ENCODE measurements at places on chromosomes 6 and 20.

- DNase-seq, result no peak
Observed at GRCh38 chr20:21554985-21555384, 41.1 kb upstream of the NKX2-2 start.

DNA sequence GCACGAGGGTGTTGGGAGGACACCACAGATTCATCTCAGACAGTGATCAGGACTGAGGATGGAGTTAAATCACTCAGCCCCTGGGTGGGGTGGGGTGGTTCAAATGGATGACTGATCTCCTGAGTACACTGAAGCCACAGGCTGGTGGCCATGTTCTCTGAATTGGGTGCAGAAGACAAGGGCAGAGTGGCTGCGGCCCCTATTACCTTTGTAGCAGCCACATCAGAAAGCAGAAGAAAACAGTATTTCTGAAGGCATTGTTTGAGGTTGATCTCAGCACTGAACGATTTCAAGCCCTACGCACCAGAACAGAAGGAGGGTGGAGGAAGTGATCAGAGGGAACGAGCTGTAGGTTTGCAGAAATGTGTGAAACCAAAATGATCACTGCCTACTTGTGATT lies 71.6 kb downstream of the SH3BGRL2 start:
- DNase-seq, result no peak

DNA sequence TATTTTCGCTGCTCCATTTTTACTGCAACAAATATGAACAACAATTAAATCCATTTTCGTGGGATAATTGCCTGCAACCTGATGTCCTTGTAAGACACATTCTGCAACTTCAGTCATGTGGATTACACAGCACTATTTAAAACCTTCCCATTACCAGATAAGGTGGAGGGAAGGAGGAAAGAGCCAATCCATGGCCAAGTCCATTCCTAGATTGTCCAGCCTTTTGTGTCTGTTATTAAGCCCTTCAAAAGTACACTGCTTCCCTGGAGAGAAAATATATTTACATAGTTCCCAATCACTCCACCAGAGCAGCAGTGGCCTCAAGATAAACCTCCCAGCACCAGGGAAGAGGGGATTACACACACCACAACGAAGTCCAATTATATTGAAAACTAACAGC lies 347.9 kb downstream of the CDH26 start:
- DNase-seq, result no peak

DNA sequence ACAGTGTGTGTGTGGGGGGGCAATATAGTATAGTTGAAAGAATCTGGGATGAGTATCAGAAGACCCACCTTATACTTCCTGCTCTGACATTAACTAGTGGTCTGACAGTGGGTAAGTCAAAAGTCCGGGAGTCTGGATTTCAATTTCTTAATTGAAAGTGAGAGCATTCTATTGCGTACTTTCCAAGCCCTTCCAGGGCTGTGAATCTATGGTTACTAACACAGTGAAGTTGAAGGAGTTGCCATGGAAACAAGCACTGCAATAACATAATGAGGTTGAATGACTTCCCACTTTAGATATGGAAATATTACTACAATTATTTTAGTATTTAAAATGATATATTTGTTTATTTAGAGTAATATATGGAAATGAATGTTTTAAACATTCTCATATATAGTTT lies 80.2 kb downstream of the MLIP start:
- DNase-seq, result no peak

- DNase-seq, result no peak
Observed at GRCh38 chr6:168200571-168201134, 118.9 kb downstream of the DACT2 start.

DNA sequence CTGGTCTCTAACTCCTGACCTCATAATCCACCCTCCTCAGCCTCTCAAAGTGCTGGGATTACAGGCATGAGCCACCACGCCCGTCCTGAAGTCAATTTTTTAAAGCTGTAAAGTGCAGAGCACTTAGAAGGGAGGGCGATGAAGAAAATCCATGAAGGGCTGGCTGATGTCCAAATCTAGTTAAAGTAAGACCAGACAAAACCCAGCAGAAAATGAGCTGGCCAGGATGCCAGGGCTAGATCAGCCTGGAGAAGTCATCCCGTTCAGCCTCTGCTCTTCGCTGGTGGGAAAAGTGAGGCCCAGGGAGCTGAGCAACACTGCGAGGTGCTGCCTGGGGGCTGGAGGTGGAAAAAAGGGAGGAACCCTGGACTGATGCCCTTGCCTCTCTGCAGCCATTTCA lies 3.1 kb downstream of the BPIFB4 start:
- no peak for DNase-seq

DNA sequence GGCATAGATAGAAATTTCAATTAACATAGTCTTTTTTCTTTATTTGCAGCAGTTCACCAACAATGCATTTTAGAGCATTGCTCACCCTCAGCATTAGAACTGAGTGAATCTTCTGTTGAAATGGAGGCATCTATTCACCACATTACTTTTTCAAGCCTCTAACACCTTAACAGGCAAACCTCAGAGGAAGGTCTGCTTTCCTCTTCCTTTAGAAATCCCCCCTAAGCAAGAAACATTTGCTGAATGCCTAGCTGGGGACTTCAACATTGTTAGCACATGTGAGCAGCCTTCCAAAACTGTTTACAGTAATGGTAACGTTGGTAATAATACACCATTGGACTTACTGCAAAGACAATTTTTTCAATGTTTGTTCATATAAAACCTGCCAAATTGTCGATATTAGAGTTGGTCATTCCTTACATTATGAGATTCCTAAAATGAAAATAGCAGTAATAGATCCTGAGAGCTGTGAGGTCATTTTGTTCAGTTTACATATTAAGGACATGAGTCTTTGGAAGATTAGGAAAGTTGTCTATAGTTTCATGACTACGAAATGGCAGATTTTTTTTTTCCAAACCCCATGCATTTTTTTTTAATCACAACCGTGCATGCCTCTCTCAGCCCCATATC lies 20.6 kb upstream of the AKIRIN2 start:
- DNase-seq, result no peak

- no peak for DNase-seq
Observed at GRCh38 chr6:118522422-118522821, 25.7 kb upstream of the PLN start.

DNA sequence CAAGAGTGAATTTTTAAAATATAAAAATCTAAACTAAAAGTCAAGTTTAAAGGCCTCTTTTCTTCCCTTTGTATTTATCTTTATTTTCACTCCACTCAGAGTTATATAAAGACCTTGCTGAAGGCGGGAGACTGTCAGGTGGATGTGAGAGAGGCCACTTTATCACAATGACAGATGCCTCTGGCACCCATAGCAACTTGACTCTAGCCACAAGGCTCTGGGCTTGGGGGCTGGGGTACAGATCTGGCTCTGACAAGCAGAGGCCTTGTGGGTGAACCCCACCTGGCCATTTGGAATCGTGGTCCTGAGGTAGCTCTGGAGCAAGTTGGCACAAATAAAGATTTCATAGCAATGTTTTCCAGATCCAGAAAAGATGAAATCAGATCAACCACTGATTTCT lies 417.2 kb downstream of the RFPL4B start:
- no peak for DNase-seq

GRCh38 chr6:121413879-121414278 lies 21.6 kb upstream of the GJA1 start:
- DNase-seq, result no peak

DNA sequence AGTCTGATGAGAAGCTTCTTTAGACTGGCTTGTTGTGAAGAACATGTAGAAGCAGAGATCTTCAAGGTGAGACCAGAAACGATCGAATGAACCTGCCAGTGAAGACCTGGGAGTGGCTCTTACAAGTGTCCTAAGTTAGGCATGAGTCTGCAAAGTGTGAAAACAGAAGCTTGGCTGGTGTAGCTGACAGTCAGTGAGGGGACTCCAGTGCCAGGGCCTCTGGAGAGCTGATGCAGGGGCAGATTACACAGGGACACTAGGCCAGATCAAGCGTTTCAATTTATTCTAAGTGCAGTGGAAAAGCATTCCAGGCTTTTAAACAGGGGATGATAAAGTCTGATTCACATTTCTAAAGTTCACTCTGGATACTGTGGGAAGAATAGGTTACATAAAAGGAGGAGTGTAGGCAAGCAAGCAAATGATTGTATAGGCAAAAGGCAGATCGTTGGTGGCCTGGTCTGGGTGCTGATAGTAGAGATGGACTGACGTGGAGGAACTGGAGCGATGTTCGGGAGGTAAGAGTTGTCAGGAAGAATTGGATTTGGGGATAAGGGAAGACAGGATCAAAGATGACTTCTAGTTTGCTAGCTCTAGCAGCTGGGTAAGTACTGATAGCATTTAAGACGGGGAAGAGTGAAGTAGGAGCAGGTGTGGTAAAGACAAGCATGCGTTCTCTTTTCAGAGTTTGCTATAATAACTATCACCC lies 133.5 kb downstream of the MAN1A1 start:
- no peak for DNase-seq

DNA sequence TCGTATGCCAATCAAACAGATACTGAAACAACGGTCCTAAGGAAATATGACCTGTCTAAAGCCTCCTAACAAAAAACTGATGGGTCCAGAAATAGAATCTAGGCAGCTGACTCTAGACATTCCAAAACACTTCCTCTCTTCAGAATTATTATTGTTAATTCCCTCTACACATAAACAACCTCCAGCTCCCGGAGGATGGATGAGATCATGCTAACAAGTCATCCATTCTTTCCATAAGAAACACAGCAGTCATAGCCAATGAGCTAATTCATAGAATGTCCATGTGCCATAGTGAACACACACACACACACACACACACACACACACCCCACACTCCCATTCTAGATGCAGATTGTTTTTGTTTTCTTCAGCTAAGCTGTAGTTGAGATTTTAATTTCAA lies 44.3 kb downstream of the HDGFL1 start:
- no peak for DNase-seq

DNA sequence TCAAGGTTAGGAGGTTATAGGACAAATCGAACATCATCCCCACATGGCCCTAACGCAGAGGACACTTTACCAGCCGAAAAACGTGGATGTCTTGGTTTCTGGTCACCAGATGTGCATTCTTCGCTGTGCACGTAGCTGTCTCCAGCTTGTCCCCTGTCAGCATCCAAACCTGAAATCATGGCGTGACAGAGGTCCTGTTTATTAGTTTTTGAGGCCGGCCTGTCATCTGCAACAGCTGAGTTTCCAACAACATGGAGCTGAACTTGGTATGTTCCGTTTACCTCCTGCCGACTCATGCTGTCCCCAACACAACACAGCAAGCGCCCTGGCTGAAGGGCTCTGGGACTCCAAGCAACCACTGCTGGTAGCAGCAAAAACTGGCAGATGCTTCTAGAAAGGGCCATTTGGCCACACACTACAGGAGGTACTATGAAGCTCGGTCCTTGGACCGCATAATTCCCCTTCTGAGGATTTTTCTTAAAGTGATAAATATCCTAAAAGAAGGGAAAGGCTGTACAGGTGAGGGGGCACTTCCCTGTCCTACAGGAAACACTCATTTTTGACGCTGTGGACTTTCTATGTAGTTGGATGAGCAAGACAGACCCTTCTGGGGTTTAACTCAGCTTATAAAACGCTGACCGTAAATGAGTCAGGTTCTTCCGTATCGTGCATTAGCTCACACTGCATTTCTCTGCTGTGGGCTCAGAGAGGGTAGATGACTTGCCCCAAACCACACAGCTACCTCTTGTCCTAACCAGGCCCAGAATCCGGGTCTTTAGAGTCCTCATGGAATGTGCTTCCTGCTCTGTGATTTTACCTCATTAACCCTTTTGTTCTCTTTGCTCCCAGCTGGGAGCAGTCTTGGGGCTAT lies 79.7 kb upstream of the NFATC2 start:
- DNase-seq, result no peak

- DNase-seq, result no peak
Observed at GRCh38 chr6:35084041-35084491, 57.1 kb downstream of the TCP11 start.

DNA sequence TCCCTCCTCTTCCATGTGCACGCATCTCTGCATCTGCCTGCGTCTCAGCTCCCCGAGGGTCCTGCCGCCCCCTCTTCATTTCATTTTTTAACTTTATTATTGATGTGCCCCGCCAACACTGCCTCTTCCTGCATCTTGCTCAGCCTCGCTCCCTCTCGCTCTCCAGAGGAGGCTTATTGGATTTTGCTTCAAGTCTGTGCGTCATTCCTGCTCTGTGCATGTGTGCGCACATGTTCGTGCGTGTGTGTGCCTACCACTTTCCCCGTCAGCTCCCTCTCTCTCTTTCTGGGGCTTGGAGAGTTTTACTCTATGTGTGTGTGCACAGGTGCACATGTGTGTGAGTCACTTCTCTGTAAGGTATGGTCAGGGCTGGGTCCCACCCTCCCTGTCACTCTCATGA lies 71.8 kb upstream of the NNAT start:
- DNase-seq, result no peak

GRCh38 chr6:27752038-27752885 lies 159.9 kb downstream of the OR2B2 start:
- DNase-seq, result peak; percentile 55

DNA sequence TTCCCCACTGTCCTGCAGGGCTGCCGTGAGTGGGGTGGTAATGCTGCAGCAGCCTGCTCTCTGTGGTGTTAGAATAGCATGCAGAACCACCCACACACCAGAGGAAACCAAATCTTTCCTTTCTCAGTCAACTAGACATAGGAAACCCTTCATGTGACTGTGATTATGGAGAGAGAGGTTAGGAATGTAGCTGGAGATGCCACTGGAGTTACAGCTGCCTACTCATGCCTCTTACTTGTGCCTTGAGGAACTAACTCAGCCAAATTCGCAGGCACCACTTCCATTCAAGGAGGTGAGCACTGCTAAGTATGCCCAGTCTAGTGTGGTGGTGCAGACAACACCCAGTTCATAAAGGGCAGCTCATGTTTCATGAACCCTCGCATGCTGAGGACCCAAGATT lies 27.4 kb downstream of the MUC22 start:
- no peak for DNase-seq

- DNase-seq, result no peak
Observed at GRCh38 chr6:70168681-70169377, 134.1 kb downstream of the COL9A1 start.

Data from NCI-H524 treated with DMSO at 0.1 percent for 48 hours (cell line).